Adipocyte (in vitro differentiated cells): ENCODE measurements at places on chromosomes 16 and 17.
A peak's percentile ranks its signal among the peaks of the same experiment; 100 is the strongest.

GRCh38 chr17:82214012-82214628 is 1.5 kb upstream of the CCDC57 start:
- no peak for DNase-seq

DNA sequence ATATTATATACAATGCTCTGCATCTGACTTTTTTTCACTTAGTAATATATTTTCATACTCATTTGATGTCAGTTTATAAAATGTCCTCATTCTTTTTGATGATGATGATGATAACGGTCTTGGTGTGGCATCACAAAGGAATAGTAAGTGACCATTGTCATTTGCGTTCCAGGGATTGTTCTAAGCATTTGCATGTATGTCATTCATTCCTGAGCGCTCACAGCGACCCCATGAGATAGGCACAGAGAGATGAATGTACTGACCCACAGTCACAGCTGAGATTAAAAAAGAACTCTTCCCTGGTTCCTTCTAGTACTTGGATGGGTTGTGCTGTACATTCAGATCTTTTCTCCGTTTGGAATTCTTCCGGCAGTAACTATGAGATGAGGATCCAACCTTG is 21.2 kb upstream of the MSI2 start:
- DNase-seq, result no peak

- peak; percentile 12 for DNase-seq
Measured at GRCh38 chr17:77959926-77960521, 1.5 kb downstream of the TNRC6C start.

DNA sequence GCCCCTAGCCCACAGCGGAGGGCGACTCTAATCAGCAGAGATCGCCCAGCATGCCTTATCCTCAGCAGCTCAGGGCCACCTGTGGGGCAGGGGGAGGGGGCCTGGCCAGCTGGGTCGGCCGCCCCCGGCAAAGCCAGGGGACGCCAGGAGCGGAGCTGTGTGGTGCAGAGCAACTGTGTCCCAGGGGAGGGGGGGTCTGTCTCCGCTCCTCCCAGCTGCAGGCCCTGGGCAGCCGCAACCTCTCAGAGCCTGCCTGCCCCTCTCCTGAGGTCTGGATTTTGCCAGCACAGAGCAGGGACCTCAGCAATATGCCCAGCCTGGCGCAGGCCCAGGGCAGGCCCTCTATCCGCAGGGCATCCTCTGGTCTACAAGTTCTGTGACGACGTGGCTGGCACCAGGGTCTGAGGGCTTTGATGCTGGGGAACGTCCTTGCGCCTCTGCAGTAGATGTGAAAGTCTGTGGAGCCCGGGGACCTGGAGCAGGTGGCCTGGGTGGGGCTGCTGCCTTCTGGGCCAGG is 36.5 kb upstream of the SLC38A10 start:
- DNase-seq, result no peak

DNA sequence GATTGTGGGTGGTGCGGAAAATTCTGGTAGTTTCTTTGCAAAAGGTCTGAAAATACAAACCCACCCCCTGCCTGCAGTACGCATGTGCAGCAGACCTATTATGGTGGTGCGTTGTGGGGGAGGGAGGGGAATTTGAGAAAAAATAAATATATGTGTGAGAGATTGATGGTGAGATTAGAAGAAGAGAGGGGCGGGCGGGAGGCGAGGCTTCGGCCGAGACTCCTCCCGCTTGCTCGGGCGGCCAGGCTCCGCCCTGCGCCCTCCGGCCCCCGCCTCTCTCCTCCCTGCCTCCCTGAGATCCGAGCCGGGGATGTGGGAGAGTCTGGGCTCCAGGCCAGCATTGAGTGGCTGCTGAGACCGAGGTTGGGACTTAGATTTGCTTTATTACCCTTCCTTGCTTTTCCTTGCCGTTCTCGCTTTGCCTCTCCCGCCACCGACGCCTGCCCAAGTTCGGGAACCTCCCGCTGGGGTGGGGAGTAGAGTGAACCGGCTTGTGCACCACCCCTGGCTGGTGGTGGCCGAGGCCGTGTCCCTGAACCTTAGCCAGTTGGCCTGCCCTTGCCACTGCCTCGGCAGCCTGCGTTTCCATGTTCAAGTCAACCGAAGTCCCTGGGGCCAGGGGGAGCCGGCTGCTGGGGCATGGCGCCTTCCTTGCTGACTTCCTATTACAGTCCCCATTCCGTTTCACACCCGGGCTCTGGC is 956 bp upstream of the CHD3 start:
- DNase-seq, result peak; percentile 98

DNA sequence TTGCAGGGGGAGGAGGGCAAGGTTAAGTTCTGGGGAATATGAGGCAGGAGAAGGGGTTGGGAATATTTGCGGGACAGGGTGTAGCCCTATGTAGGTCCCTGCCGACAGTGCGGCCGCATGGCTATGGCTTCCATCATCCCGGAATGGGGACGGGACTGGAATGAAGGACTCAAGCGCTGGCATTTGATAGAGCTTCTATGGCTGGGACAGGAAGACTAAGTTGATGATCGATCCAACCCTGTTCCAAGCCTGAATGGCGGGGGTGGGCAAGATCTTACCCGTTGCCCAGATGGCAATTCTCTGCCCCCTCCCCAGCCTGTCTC is 47.1 kb downstream of the SRCIN1 start:
- no peak for DNase-seq

DNA sequence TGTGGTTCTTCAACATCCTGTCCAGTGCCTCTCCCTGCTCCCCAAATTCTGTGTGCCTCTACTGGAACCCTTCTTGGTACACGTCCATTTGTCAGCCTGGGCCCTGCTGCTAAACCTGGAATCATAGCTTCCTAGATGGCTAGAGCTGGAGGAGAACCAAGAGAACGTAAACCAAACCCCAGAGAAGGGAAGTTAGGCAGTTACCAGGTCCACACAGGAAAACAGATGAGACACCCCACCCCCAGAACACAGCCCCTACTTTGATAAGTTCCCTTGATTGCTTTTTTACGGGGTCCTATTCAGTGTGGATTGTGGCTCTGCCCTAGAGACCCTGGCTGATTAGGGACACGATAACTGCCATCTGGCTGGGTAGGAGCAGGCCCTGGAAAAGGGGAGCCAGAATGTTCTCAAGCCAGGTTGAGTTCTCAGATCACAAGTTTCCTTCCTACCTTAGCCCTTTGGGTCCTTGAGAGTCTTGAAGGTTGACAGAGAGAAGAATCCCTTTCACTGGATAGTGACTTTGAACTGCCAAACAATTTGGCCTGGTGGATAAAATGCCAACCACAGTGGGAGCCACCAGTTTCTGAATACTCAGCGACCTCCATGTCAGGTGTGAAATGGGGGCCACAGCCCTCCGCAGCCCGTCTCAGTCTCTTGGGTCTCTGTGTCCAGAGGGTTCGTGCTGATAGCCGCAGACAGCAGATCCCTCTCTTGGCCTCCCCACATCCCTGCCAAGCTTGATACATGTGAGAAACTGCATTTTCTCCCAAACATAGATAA is 7.9 kb downstream of the TBX4 start:
- no peak for DNase-seq

DNA sequence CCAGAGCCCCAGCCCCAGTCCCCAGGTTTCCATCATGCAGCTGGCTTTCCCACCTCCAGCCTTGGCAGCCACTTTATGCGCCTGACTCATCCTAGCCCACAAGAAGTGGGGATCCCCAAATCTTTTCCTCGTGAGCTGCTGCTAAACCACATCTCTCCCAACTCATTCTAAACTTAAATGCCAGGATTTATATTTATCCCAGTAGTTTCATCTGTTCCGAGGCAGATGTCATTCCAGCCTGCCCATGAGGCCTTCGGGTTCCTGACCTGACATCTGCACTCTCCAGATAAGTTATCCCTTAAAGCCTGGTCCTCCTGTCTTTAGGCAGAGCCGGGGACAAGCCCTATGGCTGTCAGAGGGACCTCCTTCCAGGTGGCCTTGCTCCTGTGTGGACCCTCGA is 16.6 kb downstream of the PLXDC1 start:
- DNase-seq, result no peak

GRCh38 chr17:45241328-45242028 is 19.8 kb downstream of the FMNL1 start:
- DNase-seq, result no peak

DNA sequence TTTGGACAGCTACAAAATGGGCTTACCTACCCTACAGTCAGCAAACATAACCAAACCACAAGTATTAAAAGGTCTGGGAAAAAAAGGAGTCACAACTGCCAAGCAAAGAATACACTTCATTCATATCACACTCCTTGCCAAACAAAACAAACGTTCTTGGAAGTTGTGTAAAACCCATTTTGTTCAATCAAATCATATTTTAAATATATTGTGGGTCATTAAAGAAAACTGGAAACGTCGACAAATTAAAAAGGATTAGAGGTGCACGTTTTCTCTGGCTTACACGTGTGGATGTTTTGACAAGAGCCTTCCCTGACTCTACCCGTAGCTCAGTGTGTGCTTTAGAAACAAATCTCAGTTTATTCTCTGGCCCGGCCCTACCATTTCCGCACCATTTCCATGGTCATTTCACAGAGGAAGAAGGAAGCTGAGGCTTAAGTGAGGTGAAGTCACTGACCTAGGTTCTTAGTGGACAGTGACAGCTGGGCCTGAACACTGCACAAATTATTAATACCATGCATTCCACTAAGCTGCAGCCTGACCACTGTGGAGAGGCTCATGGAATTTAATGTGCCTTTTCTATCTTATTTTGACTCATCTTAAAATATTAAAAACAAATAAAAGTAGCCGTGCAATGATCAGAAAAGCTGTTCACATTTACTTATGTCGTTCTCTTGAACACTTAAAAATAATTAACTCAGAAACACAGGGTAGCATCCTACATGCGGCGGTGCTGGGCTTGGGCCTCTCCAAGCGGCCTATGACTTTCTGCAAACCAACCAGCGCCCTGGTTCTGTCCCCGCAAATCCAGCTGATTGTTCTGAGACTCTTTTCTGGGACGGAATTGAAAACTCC is 968 bp downstream of the CEP112 start:
- DNase-seq, result peak; percentile 64

- no peak for DNase-seq
Measured at GRCh38 chr17:48722915-48723422, at the start of gene PRAC2. Gene PRAC2 (plus strand): TSS chr17:48723185. CDS start chr17:48724411, 1,226 bp downstream.

DNA sequence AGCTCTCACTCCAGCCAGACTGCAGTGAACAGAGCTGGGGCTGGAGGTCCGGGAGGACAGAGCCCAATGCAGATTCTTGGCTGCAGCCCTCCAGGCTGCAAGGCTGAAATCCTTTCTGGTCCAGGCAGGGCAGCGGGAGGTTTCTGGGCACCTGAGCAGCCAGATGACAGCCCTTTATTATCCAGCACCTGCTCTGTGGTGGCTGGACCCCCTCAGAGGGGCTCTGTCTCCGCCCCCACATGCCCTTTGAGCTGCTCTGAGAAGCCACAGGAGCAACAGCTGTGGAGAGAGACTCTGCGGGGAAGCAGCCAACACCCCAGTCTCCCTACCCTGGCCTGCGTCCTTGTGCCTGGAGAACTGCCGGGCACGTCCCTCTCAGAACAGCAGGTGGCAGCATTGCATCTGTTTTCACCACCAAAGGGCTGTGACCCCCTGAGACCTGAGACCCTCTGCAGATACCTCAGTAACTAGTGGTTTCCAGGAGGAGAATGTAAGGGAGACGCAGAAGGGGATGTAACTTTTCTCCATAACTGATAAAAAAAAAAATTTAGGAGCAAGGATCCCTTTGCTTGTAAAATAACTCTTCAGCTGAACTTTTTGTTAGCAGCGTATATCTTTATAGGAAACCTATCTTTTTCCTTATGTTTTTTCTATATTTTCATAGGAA is 3.7 kb upstream of the CNP start:
- DNase-seq, result peak; percentile 85

- DNase-seq, result no peak
Measured at GRCh38 chr17:83067071-83067717, 12.2 kb upstream of the METRNL start.

DNA sequence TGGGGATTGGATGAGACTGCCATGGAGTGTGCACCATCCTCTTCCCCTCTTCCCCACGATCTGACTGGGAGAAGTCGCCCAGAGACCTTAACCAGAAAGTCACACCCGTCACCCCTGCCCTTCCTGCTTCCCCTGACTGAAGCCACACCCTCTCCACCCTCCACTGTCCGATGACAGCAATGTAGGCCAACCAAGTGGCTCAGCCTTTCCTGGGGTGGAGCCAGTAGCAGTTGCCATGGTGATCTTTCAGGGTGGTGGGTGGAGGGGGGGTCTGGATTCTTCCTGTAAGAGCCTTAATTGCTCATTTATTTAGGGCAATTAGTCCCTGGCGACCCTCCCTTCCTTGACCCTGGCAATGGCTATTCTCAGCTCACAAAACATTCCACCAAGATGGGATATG is 37.5 kb upstream of the PHB1 start:
- no peak for DNase-seq

DNA sequence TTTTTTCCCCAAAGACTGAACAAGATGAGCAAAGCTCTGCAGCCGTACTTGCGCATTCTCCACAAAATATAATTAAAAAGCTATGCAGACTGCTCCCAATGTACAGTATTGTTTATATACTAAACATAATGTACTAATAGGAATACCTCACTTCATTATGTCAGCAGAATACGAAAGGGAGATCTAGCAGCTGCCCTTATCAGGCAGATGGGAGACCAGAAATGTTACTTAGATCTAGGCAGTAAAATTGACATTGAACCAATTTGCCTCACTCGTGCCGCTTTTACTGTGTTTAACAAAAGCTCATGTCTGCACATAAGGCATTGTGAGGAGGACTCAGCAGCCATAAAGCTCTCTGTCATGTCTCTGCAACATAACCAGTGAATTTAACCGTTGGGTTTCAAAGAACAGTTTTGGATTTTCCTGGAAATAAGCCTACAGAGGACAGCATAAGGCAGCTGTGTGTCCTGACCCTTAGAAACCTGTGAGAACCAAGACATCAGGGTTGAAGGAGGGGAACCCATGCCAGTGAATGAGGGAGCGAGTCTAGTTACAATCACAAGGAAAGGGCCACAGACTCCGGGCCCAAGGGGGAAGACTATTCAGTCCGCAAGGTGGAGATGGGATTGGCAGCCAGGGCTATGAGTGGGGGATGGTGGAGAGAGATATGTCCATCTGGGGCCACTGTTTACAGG is 71.4 kb downstream of the GNAO1 start:
- no peak for DNase-seq

DNA sequence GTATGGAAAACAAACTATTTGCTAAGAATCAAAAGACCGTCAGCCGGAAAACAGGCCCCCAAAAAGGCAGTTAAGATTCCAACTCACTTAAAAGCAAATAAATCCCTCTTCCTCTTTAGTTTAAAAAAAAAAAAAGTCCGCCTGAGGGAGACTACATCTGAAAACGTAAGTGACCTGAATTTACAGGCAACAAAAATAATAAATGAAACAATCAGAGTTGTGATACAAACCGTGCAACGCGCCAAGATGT is 1.1 kb downstream of the KANSL1 start:
- DNase-seq, result no peak

GRCh38 chr17:75152922-75153779 is 1.2 kb downstream of the JPT1 start:
- peak; percentile 50 for DNase-seq
